ENCODE measurements at places on chromosomes 2 and 18. TPM values are rescaled to one million over a fixed set of nuclear protein-coding genes. Genes with fewer than 3 reads are reported as not detected.

GRCh38 chr2:85134255-85134895 lies 1.2 kb downstream of the TCF7L1 start:
- no peak for DNase-seq

DNA sequence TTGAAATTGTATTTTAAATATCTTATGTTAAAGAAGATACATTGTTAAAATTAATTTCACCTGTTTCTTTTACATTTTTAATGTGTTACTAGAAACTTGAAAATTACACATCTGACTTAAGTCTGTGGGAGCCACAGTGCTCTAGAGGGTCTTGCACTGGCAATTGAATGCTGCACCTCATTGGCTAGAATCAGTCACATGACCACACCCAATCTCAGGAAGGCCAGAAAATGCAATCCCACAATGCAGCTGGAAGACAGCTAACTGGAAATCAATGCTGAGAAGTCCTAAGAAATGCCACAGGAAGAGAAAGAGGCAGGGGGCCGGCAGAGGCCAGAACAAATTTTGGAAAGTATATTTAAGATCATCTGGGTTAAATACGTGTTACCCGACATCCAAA lies 189.2 kb upstream of the POU3F3 start:
- DNase-seq: no peak

- no peak for DNase-seq
Observed at GRCh38 chr2:210337159-210337558, 22.2 kb upstream of the MYL1 start.

GRCh38 chr2:179911569-179911968 lies 50.2 kb upstream of the ZNF385B start:
- DNase-seq: no peak

GRCh38 chr2:230949966-230950873 lies 25.2 kb upstream of the GPR55 start:
- no peak for DNase-seq

DNA sequence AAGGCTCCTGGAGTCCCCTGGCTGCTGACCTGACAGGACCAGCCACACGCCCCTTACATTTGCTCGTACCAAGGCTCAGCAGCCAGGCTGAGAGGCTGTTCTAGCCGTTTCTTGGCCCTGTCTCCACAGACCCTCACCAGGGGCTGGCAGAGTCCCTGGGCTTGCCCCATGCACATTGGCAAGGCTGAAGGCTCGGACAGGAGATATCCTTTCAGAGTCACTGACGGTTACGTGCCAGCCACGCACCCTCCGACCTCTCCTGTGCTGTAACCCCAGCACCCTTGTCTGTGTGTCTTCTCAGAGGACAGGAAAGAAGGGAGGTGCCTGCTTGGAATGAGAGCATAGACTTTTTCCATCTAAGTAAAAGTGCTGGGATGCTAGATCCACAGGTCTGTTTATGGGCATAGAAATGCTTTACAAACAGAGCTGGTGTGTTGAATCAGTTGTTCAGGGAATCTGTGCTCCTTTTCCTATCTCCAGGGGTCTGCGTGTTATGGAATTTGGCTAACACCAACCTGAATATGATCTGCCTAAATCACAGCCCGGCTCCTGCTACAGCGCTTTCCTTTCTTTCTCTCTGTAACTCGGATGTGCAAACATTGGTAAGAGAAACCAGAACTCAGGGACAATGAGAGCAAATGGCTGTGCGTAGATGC lies 41.0 kb downstream of the COPS8 start:
- DNase-seq: no peak

- no peak for DNase-seq
Observed at GRCh38 chr2:137706786-137707613, 257.3 kb upstream of the HNMT start.

- peak; percentile 28 for DNase-seq
Observed at GRCh38 chr18:39199231-39199855, 1633.7 kb upstream of the CELF4 start.

DNA sequence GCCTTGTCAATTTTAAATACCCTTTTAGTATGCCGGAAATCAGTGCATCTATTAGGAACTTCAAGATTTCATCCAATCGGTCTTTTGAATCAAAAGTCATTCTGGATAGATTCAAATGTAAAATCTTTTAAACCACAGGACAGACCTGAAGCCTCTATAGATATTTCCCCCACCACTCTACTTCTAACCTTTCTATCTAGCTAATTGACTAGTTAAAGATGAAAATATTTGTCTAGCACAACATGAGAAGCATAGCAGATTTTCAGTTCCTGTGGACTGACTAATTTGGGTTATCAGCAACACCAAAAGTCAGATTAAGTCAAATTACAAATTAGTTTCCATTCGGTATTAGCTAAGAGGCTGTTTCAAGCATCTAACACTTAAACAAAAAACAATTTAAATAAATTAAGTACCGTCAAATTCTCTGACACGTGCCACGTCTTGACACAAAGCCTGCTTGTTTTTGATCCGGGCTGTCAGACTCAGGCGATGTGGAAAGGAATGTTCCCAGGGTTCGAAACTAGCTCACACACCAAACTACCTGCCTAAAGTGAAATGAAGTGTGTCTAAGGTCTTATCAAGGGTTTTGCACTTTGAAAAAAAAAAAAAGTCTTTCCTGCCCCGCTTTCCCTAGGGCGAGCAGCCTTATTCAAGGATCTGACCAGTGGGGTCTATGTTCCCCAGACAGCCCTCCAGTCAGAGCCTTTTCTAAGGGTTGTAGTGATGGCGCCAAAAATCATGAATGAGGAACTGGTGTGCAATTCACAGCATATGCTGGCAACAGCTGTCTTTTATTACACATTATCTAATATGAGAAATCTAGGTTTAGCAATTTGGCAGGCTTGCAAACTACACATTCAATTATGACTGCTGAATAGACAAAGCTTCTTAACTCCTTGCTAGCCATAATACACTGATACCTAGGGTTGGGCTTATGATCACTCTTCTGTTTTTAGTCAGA lies 4.7 kb downstream of the CYTIP start:
- no peak for DNase-seq

DNA sequence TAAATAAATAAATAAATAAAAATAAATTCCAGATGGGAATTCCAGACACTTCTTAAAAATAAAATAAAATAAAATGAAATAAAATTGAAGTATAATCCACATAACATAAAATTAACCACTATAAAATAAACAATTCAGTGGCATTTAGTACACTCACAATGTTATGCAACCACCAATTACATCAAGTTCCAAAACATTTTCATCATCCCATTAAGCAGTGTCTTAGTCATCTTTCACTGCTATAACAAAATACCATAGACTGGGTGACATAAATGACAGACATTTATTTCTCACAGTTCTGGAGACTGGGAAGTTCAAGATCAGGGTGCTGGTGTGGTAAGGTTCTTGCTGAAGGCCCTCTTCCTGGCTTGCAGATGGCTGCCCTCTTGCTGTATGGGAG lies 22.6 kb upstream of the PROKR1 start:
- no peak for DNase-seq

DNA sequence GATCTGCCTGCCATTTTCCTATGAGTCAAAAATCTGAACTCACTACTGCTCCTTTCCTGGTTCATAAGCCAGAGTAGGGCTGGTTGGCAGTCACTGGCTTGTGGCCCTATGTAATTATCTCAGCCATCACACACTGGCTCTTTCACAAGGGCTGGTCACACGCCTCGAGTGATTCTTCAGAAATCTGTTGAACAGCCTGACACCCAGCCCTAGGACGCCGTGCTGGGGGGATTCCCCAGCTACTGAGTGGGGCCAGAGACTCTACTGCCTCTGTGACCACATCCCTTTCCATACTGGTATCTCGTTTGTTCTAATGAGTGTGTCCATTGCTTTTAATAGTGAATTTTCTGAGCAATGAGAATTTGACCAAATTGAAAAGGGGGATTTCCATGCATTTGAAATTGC lies 45.8 kb upstream of the RBM44 start:
- peak; percentile 22 for DNase-seq

- no peak for DNase-seq
Observed at GRCh38 chr2:184444217-184444616, 154.1 kb upstream of the ZNF804A start.

- no peak for DNase-seq
Observed at GRCh38 chr2:17792515-17792914, 23.7 kb upstream of the MSGN1 start.

- DNase-seq: peak; percentile 34
Observed at GRCh38 chr18:62420151-62420512, 95.0 kb downstream of the TNFRSF11A start.

DNA sequence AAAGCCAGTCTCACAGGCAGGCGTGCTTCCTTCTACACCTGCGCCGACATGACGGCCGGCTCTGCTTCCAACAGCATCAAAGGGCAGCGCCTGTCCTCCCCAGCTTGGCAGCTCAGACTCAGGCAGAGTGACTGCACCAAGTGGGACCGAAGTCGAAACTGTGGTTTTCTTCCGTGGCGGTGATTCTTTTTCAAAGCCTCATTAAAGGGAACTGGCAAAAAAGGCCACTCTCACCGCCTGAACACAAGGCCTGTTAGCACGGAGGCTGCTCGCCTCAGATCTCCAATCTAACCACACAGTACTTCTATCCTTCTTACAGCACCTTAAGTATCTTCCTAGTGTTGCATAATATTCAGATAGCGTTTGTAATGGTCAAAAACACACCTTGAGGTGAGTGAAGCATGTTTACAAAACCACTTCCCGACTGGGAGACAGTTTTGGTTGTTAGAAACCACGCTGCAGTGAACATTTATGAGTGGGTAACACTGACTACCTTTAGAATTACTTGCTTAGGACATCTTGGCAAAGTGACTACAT lies 236.4 kb downstream of the HDAC4 start:
- no peak for DNase-seq

- DNase-seq: no peak
Observed at GRCh38 chr2:183408562-183408961, 284.3 kb downstream of the NUP35 start.

UCN gene
- 4.1 TPM for total RNA-seq

DSC1 gene
- total RNA-seq: not detected

TEKT4 gene
- not detected for total RNA-seq

ZNF516 gene
- total RNA-seq: 4.8 TPM

RBMS1 gene
- 68.6 TPM for total RNA-seq

EFEMP1 gene
- 12.3 TPM for total RNA-seq

Data from A172 (cell line).